Thyroid gland (tissue), 4 donors: ENCODE measurements at places on chromosomes 3 and 15. TPM values are rescaled to one million over a fixed set of nuclear protein-coding genes. Genes with fewer than 3 reads are reported as not detected.

DNA sequence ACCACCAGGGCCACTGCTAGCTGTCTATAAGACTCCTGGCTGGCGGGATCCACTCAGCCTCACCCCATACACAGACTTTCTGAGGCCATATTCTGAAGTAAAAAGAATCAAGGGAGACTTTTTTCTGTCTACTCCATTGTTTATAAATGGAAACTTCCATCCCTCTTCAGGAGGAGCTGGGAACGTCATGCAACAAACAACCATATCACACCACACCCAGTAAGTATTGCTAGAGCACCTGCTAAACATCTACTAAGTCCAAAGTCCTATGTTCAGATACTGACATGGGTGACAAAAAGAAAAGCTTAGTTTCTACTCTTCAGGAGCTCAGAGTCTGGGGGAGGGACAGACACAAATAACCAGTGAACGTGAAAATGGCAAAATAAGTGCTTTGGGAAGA lies 324.8 kb upstream of the ONECUT1 start:
- H3K27ac ChIP-seq: no peak overlapping the region
- H3K4me3 ChIP-seq: no peak overlapping the region
- no peaks in the 10 kb centered on the region for H3K27me3 ChIP-seq
- DNase-seq: no peak
- no peaks in the 10 kb centered on the region for H3K4me1 ChIP-seq

- no peaks in the 10 kb centered on the region for H3K27me3 ChIP-seq
- DNase-seq: peak; percentile 85
These were observed 7.7 kb downstream of the HOMER2 start for GRCh38 chr15:82944821-82945220.

GRCh38 chr3:183203670-183204069 lies 41.1 kb upstream of the LAMP3 start:
- H3K4me3 ChIP-seq: no peak overlapping the region
- no peaks in the 10 kb centered on the region for H3K4me1 ChIP-seq

GRCh38 chr15:51128701-51129100 lies 34.0 kb upstream of the TNFAIP8L3 start:
- H3K36me3 ChIP-seq: no peaks in the 10 kb centered on the region
- no peak overlapping the region for H3K27ac ChIP-seq
- H3K27me3 ChIP-seq: no peaks in the 10 kb centered on the region
- no peaks in the 10 kb centered on the region for H3K4me1 ChIP-seq
- no peak for DNase-seq

DNA sequence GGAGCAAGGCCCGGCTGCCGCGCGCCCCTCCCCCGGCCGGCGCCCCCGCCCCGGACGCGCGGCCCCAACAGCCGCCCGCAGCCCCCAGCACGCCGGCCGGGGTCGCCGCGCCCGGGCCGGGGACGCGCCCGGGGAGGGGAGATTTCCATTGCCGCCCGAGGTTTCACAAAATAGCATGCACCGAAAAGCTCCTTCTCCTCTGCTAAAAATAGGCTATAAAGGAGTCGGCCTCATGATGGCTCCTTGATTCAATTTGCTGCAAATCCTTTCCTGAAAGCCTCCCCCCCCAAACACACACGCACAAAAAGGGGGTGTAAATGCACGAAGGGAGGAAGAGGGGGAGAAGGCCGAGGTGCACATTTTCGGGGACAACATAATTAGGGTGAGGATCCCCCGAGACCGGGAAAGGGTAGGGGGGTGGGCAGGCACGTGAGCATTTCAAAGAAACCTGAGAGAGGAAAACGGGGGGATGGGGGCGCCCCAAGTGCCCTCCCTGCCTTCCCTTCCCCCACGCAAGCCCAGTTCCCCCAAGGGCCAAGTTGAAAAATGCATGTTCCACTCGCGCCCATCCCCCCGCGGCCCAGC lies 734 bp downstream of the TBL1XR1 start:
- peak overlapping the region; percentile 98 for H3K27ac ChIP-seq
- H3K4me1 ChIP-seq: peaks cover 32% of the 10 kb centered on the region
- peak overlapping the region; percentile 96 for H3K4me3 ChIP-seq
- no peaks in the 10 kb centered on the region for H3K36me3 ChIP-seq
- H3K27me3 ChIP-seq: no peaks in the 10 kb centered on the region

- DNase-seq: no peak
- peaks cover 27% of the 10 kb centered on the region for H3K27me3 ChIP-seq
These were observed 17.9 kb upstream of the ADIPOQ start for GRCh38 chr3:186824430-186825139.

DNA sequence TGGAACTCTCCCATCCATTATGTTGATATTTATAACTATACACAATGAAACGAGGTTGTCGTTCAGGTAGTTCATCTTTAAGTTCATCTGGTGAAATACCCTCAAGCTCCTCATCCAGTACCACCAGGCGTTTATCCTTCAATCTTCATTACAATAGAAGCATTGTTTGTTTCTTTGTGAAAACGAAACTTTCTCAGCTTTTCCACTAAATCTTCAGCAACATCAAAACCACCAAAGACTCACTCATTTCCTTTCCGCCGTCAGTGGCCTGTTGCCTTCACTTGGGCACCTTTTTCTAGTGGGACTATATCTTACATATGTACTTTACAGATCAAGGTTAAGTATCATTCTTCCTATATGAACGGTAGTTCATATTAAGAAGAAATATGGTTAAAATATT lies 44.1 kb upstream of the TFG start:
- no peak overlapping the region for H3K27ac ChIP-seq
- no peaks in the 10 kb centered on the region for H3K4me1 ChIP-seq
- H3K4me3 ChIP-seq: no peak overlapping the region

DNA sequence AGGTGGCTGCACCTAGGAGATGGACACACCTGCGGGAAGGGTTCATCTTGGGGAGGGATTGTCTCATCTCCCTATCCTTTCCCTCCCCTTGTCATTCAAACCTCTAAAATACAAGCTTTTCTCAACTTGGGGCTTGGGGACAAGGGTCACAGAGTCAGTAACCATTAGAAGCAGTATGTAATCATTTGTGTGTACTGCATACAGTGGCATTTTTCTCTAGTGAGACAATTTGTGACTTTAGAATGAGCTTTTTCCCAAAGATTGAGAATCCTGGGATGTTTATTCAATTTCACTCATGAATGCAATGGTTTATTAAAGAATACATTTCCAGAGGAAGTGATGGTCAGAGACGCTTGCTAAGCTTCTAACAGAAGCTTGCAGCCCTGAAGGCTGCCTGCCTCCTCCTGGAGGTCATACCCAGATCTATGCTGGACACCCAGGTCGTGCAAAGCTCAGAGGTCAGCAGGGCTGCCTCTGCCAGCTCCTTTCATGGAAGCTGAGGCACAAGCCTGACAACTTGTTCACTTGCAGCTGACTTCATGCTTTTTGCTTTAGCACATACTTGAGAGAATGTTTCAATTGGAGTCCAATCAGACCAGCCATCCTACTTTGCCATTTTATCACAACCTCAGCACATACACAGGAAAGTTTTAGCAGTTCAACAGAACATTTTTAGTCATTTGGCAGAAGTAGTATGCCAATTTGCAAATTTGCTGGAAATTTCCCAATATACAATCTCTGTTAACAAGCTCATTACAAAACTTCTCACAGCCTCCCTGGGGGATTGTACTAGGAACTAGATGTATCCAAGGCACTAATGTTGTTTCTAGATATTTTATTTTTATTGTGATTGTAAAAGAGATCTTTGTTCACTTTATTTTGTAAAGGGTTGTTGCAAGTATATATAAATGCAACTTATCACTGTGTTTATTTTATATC lies 25.6 kb upstream of the ALDH1L1 start:
- H3K27ac ChIP-seq: no peak overlapping the region
- H3K27me3 ChIP-seq: no peaks in the 10 kb centered on the region
- H3K4me1 ChIP-seq: no peaks in the 10 kb centered on the region
- no peak for DNase-seq
- no peaks in the 10 kb centered on the region for H3K36me3 ChIP-seq

- peak overlapping the region; percentile 21 for H3K27ac ChIP-seq
- H3K27me3 ChIP-seq: no peaks in the 10 kb centered on the region
- no peaks in the 10 kb centered on the region for H3K36me3 ChIP-seq
- H3K4me1 ChIP-seq: peaks cover 7% of the 10 kb centered on the region
- DNase-seq: no peak
These were observed 52.5 kb upstream of the ROPN1B start for GRCh38 chr3:125916376-125916978.

- no peaks in the 10 kb centered on the region for H3K27me3 ChIP-seq
- H3K36me3 ChIP-seq: no peaks in the 10 kb centered on the region
- H3K4me3 ChIP-seq: no peak overlapping the region
- no peak for DNase-seq
- no peaks in the 10 kb centered on the region for H3K4me1 ChIP-seq
- H3K27ac ChIP-seq: no peak overlapping the region
These were observed 223.5 kb downstream of the DTWD1 start for GRCh38 chr15:49844390-49844789.

DNA sequence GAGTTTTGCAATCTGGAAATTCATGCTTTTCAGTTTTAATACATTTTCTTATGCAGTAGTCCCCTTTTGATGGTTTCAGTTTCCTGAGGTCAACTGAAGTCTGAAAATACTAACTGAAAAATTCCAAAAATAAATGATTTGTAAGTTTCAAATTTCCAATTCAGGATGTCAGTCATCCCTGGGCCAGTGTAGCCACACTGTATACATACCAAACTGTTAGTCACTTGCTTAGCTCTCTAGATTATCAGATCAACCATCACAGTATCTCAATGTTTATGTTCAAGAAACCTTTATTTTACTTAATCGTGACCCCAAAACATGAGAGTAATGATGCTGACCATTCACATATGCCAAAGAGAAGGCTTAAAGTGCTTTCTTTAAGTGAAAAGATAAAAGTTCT lies 715.5 kb downstream of the GBE1 start:
- H3K4me3 ChIP-seq: no peak overlapping the region
- no peak overlapping the region for H3K27ac ChIP-seq
- no peaks in the 10 kb centered on the region for H3K27me3 ChIP-seq

DNA sequence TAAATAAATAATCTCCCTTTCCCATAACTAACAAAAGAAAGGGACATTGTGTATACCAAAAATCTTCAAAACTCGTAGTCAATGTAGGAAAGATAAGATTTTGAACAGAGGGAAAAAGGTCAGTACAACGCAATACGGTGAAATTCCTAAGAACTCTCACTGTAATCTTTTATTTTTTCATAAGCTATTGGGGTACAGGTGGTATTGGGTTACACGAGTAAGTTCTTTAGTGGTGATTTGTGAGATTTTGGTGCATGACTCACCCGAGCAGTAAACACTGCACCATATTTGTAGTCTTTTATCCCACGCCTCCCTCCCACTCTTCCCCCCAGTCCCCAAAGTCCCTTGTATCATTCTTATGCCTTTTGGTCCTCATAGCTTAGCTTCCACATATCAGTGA lies 718.0 kb downstream of the TBL1XR1 start:
- H3K4me1 ChIP-seq: no peaks in the 10 kb centered on the region
- H3K36me3 ChIP-seq: no peaks in the 10 kb centered on the region
- H3K27ac ChIP-seq: no peak overlapping the region
- no peaks in the 10 kb centered on the region for H3K27me3 ChIP-seq
- no peak for DNase-seq

GRCh38 chr3:70583682-70584081 lies 271.2 kb upstream of the MDFIC2 start:
- no peaks in the 10 kb centered on the region for H3K27me3 ChIP-seq
- H3K27ac ChIP-seq: no peak overlapping the region
- no peak overlapping the region for H3K4me3 ChIP-seq
- no peaks in the 10 kb centered on the region for H3K36me3 ChIP-seq

DNA sequence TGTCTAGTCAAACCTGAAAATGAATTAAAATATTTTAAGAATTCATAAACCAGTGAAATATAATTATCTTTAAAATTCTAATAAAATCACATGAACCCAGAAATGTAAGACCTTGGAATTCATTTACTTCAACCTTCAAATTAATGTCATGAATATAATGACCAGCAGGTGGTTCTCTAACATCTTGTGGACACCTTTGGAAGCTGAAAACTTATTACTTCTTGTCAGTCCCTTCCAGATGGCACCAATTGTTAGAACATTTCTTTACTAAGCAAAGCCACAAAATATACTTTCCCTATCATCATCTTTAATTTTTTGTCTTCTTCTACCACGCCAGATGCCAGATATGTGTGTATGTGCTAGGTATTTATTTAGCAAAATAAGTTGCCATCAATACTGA lies 240.0 kb downstream of the MBNL1 start:
- no peak overlapping the region for H3K4me3 ChIP-seq
- no peaks in the 10 kb centered on the region for H3K4me1 ChIP-seq
- H3K27ac ChIP-seq: no peak overlapping the region
- H3K36me3 ChIP-seq: no peaks in the 10 kb centered on the region

CX3CR1 gene
- not detected for total RNA-seq

LDHAL6B gene
- total RNA-seq: not detected

LTF gene
- 21.9 TPM for total RNA-seq

BFSP2 gene
- total RNA-seq: not detected

MEIS2 gene
- 28.4 TPM for total RNA-seq

TRPM1 gene
- not detected for total RNA-seq

TM4SF4 gene
- 3.4 TPM for total RNA-seq

LYZL4 gene
- not detected for total RNA-seq

OR5K2 gene
- not detected for total RNA-seq

RHO gene
- total RNA-seq: not detected
